Tibial nerve (tissue), 4 donors: ENCODE measurements at places on chromosomes 1 and 21. TPM values are rescaled to one million over a fixed set of nuclear protein-coding genes. Genes with fewer than 3 reads are reported as not detected.
A peak's percentile ranks its signal among the peaks of the same experiment; 100 is the strongest.

OR2L3 gene
- not detected for total RNA-seq

DNA sequence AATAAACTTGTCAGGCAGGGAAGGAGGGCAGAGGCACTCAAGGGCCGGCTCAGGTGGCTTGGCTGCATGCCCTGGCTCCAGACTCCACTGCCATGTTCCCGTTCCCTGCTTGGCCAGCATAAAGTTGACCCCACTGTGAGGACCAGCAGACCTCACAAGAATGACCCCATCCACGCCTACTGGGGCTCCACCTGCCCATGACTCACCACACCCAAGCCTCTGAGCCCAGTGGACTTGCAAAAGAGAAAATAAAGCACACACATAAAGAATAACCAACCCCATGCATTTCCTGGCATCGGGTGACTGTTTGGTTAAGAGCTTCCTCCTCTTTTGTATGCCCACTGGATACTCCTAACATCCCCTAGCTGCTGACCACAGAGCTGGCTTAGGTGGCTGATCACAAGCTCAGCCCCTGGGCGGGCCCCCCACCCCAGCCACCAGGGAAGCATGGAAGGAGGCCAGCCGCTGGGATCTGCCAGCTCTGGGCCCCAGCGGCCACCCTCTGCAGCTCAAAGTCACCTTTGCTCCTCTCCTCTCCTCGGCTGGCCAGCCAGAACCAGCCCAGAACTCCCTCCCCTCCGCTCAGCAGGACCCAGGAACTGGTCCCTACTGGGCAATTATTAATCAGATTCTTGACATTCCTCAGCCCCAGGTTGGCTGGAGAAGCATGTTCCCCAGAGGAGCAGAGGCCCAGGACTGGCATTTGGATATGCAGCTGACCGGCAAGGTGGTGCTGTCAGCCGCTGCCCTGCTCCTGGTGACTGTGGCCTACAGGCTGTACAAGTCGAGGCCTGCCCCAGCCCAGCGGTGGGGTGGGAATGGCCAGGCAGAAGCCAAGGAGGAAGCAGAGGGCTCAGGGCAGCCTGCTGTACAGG lies at the start of gene KLHDC7A:
Gene KLHDC7A, plus strand, starts transcription at position 616 of the 875 bp plus-strand sequence. Its CDS starts 52 bp downstream, at position 668.
- no peak within 1 kb of the TSS for H3K27ac ChIP-seq
- H3K27me3 ChIP-seq = no peaks in the 10 kb centered on the region
- H3K4me3 ChIP-seq = no peak within 1 kb of the TSS
- H3K4me1 ChIP-seq = peaks cover 15% of the 10 kb centered on the region

DNA sequence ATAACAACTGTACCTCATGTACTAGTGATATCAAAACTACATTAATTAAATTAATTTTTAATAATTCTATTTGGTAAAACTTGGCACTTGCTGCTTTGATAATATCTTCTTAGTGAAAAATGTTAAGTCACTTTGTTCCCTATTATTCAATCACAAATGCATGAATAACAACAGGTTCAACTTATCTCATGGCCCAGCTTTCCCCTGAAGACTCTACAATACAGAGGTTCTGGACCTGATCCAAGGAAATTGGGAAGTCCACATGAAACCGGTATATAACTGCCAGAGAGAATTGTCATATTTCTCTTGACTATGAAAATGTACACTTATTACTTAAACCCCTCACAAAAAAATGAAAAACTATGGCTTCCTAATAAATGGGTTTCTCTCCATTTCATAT lies 33.9 kb upstream of the PTPRC start:
- no peaks in the 10 kb centered on the region for H3K36me3 ChIP-seq
- no peaks in the 10 kb centered on the region for H3K27me3 ChIP-seq
- no peak overlapping the region for H3K27ac ChIP-seq
- H3K4me1 ChIP-seq = no peaks in the 10 kb centered on the region
- H3K4me3 ChIP-seq = no peak overlapping the region
- no peak for DNase-seq

DNA sequence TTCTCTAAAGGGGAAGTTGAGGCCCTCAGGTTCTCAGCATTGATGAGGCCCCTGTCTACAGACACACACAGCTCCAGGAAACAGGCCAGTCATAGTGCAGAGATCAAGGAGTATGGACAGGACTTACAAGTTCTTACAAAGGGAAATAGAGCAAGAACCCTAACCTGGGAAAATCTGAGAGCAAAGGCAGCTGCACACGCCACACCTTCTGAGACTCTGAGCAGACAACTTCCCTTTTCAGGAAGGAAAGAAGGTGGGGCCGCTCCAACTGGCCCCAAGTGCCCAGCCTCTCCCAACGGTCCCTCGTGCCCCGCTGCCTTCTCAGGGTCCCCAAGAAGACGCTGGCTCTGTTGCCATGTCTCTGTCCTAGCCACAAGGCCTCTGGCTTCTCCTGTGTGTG lies 3.6 kb downstream of the NOC2L start:
- no peak overlapping the region for H3K27ac ChIP-seq
- no peak for DNase-seq
- peaks cover 8% of the 10 kb centered on the region for H3K4me1 ChIP-seq
- peaks cover 30% of the 10 kb centered on the region for H3K36me3 ChIP-seq
- no peaks in the 10 kb centered on the region for H3K27me3 ChIP-seq

DNA sequence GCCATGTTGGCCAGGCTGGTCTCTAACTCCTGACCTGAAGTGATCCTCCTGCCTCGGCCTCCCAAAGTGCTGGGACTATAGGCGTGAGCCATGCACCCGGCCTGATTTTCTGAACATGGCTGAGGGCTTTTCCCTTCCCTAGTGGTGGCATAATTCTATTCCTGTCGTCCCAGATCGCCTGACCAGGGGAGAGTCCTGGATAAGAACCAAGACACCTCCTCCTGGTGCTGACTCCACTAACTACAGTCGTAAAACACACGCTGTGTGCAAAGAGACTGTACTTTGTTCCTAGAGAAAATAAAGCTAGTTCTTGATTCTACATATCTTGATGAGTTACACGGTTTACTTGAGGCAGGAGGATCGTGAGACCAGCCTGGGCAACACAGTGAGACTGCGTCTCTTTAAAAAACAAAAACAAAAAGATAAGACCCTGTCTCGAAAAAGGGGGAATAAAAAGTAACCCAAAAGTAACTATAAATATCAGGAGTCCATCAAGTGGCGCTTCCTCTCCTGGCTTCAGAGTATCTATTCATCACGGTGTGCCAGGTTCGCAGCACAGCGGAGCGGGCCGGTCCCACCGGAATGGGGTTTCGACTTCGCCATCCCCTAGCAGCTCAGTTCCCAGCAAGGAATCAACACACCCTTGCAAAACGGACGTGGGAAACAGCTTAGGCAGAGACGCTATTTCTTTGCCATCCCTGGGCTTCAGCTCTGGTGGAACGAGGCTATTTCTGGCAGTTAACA lies 973 bp downstream of the SDF4 start:
- peaks cover 23% of the 10 kb centered on the region for H3K4me1 ChIP-seq
- peak overlapping the region; percentile 87 for H3K27ac ChIP-seq
- H3K27me3 ChIP-seq = no peaks in the 10 kb centered on the region
- DNase-seq = no peak
- peak overlapping the region; percentile 99 for H3K4me3 ChIP-seq

DNA sequence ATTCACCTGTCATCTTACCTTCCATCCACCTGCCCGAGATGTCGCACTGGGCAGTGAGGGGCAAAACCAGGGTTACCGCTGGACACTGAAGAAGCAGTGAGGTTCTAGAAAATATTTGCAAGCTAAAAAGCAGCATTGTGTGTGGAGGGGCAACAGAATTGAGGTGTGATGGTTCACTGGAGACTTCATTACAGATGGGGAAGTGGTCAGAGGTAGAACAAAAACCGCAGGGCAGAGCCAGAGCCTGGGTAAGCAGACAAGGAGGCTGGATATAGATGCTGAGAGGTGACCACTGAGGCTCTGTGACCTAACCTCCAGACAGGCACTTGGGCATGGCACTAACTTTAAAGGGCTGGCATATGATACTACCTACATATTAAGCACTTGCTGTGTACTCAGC lies 363.9 kb upstream of the PROX1 start:
- DNase-seq = no peak
- H3K36me3 ChIP-seq = no peaks in the 10 kb centered on the region
- no peak overlapping the region for H3K4me3 ChIP-seq
- no peaks in the 10 kb centered on the region for H3K4me1 ChIP-seq
- no peaks in the 10 kb centered on the region for H3K27me3 ChIP-seq

DNA sequence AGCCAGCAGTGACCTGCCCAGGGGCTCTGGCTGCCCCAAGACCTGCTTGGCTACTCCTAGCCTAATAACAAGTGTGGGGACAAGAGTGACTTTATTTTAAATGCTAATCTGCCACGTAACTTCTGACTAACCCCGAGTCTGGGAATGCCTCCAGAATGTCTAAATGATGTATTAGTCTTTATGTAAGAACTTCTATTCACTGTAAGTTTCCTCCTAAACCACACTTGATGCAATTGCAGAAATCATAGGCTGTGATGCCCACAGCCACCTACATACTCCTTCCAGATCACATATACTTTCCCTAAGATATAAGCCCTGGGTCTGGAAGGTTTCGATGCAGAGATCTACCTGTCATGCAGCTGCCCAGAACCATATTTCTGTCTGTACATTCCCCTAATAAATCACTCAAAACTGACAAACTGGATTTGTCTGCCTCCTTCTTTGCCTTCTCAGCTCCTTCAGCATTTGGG lies 5.9 kb upstream of the VPS45 start:
- H3K4me1 ChIP-seq = no peaks in the 10 kb centered on the region
- no peaks in the 10 kb centered on the region for H3K36me3 ChIP-seq
- H3K4me3 ChIP-seq = no peak overlapping the region
- H3K27me3 ChIP-seq = no peaks in the 10 kb centered on the region
- H3K27ac ChIP-seq = no peak overlapping the region
- no peak for DNase-seq
